ENCODE measurements at places on chromosomes 6 and 20.
A peak's percentile ranks its signal among the peaks of the same experiment; 100 is the strongest.

- DNase-seq, result peak; percentile 53
These were observed 26.2 kb downstream of the ARHGAP18 start for GRCh38 chr6:129683601-129684322.

DNA sequence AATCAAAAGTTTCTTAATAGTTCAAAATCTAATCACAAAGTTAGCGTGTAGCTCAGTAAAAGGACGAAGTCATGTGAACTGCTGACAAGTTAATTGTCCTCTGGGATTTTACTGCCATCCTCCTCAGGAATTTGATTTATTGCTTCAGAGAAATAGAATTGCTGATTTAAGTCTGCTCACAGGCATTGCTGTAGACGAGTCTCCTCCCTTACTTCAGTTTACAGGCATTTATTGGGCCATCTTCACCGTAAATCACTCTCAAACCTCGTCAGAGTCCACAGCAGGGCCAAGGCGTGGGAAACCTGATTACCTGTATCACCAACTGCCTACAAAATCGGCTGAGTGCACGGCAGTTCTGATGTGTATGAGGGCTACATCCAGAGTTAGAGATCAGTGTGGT, 119.1 kb upstream of the PDE10A start:
- no peak for DNase-seq

- no peak for DNase-seq
These were observed 3.6 kb downstream of the C6orf52 start for GRCh38 chr6:10690651-10691445.

DNA sequence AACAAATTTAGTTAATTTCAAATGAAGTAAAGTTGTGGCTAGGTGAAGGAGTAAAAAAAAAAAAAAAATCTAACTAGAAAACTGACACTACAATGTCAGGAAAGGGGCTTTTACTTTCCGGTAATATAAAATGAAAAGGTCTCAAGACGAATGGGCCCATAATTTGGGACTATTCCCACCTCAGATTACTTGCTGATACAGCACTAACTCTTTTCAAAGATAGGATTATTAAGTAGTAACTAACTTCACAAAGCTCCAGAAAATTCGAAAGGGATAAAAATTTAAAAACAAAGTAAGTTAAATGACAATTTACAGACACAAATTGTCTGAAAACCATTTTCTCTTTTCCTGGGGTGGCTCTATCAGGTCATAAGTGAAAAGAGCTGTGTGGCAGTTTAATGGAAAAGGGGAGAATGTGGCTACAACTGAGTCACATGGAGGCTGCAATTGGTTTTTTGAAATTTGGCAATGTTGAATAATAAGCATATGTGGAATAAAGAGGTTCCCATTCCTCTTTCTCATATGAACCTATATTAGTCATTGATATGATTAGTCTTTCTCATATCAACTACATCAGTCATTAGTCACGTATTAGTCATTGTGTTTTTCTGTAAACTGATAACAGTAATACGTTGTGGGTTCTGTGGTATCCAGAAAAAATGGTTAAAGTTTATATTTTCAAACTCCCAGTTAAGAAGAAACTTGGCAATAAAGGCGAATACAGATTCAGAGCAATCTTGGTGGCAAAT, 78.0 kb downstream of the RWDD2A start:
- no peak for DNase-seq

DNA sequence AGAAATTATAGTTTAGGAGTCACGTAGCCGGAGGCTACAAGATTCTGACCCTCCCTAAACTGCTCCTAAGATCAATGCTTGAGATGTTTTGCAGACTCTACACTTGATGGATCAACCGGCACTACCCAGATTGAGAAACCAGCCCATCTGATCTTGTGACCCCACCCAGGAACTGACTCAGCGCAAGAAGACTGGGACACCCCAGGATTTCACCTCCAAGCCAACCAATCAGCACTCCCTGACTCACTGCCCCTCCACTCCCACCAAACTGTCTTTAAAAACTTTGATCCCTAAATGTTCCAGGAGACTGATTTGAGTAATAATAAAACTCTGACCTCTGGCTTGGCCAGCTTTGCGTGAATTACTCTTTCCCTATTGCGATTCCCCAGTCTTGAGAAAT, 99.8 kb downstream of the OPRM1 start:
- no peak for DNase-seq

DNA sequence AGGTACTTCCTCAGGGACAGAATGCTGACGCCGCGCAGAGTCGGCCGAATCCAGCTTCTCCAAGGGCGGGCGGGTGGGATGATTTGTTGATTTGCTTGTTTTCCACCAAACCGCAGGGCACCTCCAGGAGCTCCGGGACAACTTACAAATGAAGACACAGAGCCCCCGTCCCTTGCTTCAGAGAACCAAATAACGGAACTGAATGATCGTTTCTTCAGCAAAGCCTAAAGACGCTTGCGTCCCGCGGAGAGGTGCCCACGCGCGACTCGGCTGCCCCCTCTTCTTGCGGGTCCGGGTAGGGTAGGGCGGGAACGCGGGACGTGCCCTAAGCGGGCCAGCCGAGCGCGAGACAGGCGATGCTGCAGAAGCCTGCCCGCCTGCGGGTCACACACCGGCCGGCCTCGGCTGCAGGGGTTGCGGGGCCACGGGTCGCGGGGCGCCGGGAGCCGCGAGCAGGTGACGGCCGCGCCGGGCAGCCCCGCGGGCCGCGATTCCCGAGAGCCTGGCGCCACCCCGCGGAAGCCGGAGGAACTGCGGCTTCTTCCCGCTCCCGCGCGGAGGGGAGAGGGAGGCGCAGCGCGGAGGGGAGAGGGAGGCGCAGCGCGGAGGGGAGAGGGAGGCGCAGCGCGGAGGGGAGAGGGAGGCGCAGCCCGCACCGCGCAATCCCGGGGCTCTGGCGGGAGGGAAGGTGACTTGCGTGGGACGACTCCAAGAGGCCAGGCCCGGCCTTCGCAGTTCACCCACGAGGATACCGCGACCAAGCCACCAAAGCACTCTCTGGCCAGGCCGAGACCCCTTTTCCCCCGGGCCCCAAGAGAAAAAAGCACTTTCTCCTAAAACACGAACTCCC, 7.7 kb upstream of the FOXF2 start:
- DNase-seq, result peak; percentile 84

- no peak for DNase-seq
These were observed 57.1 kb downstream of the SLC35D3 start for GRCh38 chr6:136979206-136979605.

GRCh38 chr20:31684153-31685015, 38.3 kb downstream of the BCL2L1 start:
- DNase-seq, result no peak

DNA sequence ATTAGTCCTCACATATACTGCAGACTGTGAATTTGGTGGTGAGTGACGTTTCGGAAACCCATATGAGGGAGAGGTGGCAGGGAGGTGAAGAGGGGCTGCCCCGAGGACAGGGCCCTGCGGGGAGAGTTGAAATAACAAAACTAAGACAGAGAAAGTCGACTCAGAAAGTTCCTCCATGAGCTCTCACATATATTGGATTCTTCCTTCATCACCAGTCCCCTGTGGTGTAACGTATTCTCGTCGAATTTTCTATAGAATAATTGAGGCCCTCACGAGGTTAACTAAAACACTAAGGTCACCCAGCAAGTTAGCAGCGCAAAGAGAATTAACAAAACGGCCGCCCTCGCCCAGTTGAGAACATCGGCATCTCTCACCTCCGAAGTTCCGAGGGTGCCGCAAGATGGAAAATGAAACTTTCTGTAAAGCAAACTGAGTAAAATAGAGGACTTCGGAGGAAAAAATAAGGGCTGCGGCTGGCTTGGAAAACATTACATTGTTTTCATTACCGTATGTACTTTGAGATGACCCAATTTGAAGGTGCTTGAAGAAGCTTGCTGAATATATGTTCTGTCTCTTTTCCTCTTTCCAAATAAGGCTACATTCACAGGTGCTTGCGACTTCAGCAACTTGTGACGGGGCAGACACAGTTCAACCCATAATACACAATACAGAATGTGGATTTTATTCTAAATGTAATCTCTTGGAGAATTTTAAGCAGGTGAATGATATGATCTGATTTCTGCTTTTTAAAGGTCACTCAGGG, 490.9 kb upstream of the JARID2 start:
- no peak for DNase-seq

DNA sequence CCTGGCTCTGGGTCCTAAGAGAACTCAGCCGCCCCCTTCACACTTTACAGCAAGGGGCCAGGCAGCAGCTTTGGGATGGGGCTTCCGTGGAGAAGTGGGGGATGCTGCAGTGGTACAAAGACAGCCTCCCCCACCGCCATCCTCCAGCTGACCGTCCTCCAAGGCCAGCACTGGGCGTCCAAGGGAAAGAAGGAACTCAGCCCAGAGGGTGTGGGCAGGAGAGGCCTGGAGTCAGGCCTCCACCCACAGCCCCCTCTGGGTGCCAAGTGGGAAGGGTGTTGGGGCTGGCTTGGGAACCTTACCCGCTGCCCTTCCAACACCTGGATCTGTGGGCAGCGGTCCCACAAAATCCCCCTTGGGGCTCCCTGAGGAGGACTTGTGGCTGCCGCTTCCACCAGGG, 13.1 kb downstream of the STMN3 start:
- DNase-seq, result no peak

DNA sequence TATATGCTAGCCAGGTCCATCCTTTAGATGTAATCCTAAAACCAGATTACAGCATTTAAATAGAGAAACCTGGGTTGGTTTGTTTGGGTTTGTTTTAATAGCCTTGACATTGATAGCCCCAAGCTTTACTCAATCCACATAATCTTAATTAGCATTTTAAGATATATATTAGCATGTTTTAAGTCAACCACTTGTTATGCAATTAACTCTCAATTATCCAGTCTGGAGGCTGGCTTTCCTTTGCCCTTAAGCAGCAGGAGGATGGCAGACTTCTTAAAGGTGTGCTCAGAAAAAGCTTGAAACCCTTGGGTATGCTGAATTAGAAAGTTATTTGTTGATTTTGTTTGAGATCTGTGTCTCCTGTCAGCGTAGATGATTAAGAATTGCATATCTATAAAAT, 46.3 kb upstream of the SMIM28 start:
- no peak for DNase-seq

GRCh38 chr6:1335367-1336037, 23.6 kb downstream of the FOXQ1 start:
- peak; percentile 37 for DNase-seq

GRCh38 chr6:78347191-78347916, 520.0 kb upstream of the IRAK1BP1 start:
- no peak for DNase-seq

DNA sequence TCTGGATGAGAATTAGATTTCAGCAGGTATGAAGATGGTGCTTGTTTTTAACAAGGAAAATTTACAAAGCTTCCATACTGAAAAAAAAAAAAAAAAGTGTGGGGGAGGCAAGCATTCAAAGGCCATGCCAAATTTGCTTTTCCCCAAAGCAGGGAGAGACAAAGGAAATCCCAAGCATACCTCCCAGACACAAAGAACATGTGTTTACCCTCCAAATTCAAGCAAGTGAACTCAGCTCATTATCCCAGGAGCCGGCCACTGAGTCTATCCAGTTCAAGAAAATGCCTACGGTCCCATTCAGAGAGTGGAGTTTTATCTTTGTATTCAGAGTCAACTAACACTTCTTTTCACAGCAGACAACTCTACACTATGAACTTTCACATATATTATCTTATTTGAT, 102.7 kb upstream of the ID4 start:
- no peak for DNase-seq

GRCh38 chr6:37354526-37355384, 972 bp downstream of the RNF8 start:
- peak; percentile 69 for DNase-seq

DNA sequence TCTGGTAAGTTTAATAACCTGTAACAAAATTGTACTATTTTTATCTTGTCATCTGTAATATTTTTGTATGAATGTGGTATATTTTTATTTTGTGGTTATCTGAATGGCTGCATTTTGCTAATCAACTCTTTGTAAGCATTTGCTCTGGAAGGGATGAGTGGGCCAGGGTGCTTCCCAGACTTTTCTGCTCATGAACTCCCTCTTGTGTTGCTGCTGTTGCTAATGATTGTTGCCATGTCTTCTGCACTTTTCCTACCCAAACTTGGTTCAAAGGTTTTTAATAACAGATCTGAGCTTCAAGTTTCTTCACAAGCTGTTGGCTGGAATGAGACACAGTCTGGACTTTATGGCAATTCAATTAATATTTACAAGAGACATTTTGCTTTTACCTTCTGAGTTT, 1005.7 kb downstream of the HACE1 start:
- DNase-seq, result peak; percentile 9

GRCh38 chr6:148295261-148295887, 47.3 kb upstream of the SASH1 start:
- no peak for DNase-seq

DNA sequence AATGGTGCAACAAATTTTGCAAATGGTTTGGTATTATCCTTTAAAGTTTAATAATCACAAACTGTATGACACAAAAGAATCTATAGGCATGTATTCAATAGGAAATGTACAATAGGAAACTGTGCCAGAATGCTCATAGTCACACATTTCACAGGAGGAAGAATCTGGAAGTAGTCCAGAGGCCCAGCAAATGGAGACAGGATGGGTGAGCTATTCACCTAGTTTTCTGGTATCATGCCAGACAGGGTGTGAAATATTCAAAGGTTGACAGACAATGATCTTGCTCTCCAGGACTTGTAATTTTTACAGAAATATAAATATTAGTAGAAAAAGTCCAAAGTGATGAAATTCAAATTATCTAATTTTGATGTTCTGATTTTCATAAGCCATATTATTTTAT, 520.1 kb upstream of the IMPG1 start:
- DNase-seq, result no peak

DNA sequence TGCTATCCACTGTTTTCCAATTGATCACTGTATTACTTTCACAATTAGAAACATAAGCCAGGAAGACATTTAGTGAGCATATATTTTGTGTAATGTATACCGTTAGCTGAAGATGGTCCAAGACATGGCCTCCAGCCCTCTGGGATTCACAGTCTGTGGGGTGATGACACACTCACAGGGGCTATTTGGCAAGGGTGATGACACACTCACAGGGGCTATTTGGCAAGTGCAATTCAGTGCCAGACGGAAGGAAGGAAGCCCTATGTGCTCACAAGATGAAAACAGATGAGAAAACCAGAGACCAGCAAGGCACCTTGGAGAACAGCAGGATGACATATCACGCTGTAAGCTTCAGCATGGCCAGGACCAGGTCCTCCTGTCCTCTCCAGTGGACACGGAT, 183.7 kb downstream of the MBOAT1 start:
- DNase-seq, result no peak

DNA sequence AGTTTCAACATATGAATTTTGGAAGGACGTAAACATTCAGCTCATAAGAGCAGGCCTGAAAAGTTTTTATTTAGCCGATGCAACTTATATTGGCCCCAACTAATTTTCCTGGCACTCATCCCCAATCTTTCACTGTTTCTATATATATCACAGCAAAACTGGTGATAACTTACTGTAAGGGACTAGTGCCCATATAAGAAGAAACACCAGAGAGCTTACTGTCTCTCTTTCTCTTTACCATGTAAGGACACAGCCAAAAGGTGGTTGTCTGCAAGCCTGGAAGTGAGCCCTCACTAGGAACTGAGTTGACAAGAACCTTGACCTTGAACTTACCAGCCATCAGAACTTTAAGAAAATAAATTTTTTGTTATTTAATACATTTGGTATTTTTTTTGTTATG, 807.4 kb upstream of the CITED2 start:
- DNase-seq, result no peak

- no peak for DNase-seq
These were observed 554.3 kb downstream of the CD109 start for GRCh38 chr6:74250161-74250818.

- no peak for DNase-seq
These were observed 162.4 kb downstream of the CD109 start for GRCh38 chr6:73858376-73858775.
